IgD-negative memory B cell (primary cell): ENCODE measurements at places on chromosomes 3 and 15. TPM values are rescaled to one million over a fixed set of nuclear protein-coding genes. Genes with fewer than 3 reads are reported as not detected.

The LAMB2 gene
- not detected for polyA plus RNA-seq

The CYP8B1 gene
- polyA plus RNA-seq: not detected

The A4GNT gene
- not detected for polyA plus RNA-seq

The MTMR10 gene
- polyA plus RNA-seq: 15.5 TPM

The ACSBG1 gene
- not detected for polyA plus RNA-seq

The SPTBN5 gene
- not detected for polyA plus RNA-seq

The AHSG gene
- not detected for polyA plus RNA-seq

The LIPC gene
- polyA plus RNA-seq: 0.95 TPM
